T-helper 9 cell (primary cell): ENCODE measurements at places on chromosomes 16 and 17.

DNA sequence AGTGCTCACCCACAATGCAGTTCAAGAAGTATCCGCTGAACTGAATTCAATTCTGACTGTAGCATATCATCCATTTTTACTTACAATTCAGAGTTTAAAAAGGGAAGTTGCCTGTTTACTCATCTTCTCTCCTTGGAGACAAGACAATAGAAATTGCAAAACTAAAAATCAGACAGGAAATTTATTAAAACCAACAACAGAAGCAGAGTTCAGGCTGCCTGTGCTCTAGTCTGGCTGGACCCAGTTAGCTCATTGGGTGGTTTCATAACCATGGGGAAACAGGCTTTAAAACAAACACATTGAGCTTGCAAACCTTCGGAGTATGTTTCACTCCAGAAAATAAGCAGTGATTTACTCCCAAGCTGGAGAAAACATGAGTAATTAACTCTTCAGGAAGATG is 321.4 kb downstream of the GRIN2A start:
- no peak for DNase-seq

DNA sequence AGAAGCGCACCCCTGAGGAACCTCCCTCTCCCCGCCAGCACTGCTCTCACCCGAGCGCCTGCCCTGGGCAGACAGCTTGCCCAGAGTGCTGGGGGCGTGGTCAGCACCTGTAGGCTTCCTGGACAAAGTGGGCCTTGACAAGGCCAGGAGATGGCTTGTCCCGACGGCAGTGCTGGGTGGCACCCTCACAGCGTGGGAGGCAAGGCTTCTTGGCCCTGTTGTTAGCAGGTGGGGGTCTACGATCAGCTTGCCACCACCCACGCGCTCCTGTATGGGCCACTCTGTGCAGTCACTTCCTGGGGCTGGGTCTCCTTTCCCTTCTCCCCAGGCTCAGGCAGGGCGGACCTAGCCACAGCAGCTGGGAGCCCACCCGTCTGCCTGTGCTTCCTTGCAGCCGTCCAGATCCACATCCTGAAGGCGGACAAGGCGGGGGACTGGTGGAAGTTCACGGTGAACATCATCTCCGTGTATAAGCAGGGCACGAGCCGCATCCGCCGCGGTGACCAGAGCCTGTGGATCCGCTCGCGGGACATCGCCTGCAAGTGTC is 218.0 kb downstream of the NTN1 start:
- DNase-seq, result no peak

DNA sequence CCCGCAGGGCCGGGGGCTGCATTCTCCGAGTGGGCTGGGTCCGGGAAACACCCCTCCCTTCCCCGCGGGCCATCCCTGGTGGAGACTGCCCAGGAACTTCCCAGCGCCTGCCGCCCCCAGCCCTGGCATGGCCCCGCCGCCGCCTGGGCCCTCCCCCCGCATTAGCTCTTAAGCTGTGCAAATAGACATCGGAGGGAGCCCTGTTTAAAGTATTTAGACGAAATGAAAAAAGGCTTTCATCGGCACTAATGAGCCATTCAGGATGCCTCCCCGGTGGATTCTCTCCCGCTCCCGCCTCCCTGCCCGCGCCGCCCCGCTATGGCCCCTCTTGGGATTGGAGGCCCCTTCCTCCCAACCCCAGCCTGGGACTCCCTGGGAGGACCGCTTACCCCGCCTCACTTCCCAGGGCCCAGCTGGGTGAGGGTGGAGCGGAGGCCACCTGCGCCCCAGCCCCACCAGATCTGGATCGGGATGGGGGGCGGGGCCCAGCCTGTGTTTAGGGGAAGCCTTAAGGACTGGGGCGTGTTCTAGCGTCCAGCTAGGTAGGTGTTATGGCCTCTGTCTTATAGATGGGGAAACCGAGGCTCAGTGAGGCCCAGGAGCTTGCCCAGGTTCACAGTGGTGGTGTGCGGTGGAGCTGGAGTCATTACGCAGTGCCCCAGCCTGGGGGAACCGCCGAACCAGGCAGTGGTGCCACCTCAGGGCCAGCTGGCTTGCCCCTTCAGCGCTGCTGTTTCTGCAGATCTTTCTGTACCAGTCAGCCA is 19.7 kb downstream of the SEZ6 start:
- DNase-seq, result no peak

DNA sequence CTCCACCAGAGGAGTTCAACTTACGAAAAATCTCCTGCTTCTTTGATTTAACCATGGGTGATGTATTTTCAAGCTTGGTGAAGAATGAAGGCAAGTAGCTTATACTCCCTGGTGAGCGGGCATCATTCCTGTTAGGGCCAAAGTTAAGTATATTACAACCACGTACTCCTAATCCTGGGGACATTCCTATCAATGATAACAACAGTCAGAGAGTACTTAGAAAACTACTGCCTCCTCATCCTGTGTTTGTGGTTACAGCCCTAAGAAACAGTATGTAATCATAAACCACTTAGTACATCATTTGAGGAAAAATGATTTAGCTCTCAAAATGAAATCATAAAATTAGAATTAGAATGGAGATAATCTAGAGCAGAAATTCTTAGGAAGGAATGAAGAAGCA is 47.3 kb downstream of the TTC19 start:
- no peak for DNase-seq

- no peak for DNase-seq
These were observed 13.6 kb upstream of the DHRS7B start for GRCh38 chr17:21113049-21113690.

- no peak for DNase-seq
These were observed 4.1 kb downstream of the RAP1GAP2 start for GRCh38 chr17:2800367-2800766.

DNA sequence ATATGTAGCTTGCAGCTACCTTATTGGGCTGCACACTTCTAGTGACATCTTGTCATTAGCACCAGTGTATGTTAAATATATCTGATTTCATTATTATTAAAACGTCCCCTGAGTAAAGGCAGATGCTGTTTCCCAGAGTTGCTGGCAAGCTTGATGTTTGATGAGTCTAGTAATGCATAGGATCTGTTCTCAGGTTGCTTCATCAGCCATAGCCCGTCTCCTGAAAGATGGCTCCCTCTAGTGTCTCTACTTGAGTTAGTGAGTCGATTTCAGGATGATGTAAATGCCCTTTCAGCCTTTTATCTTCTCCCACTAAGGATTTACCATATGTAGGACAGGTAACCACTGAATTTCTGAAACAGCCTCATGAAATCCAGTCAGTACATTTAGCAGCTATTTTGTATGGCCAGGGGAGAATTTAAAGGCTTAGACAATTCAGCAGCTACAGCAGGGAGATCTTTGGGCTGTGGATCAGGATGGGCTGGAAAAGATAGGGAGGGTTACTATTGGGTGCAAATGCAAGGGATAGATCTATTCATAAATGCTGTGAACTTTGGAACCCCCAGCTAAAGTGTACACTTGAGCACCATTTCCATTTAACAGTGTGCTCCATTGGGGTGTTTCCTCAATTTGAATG is 376.3 kb downstream of the CNTNAP4 start:
- DNase-seq, result no peak

- no peak for DNase-seq
These were observed 41.5 kb upstream of the MED9 start for GRCh38 chr17:17435323-17435722.

GRCh38 chr17:2024572-2025219 is 438 bp downstream of the RTN4RL1 start:
- DNase-seq, result no peak

GRCh38 chr17:3571043-3571900 is 13.7 kb upstream of the TRPV3 start:
- no peak for DNase-seq

GRCh38 chr16:58041628-58041955 is 16.0 kb downstream of the MMP15 start:
- DNase-seq, result no peak

- DNase-seq, result no peak
These were observed 132.3 kb downstream of the TRIM37 start for GRCh38 chr17:58974354-58974753.

- DNase-seq, result no peak
These were observed 2.2 kb downstream of the PLA2G15 start for GRCh38 chr16:68247400-68247799.

DNA sequence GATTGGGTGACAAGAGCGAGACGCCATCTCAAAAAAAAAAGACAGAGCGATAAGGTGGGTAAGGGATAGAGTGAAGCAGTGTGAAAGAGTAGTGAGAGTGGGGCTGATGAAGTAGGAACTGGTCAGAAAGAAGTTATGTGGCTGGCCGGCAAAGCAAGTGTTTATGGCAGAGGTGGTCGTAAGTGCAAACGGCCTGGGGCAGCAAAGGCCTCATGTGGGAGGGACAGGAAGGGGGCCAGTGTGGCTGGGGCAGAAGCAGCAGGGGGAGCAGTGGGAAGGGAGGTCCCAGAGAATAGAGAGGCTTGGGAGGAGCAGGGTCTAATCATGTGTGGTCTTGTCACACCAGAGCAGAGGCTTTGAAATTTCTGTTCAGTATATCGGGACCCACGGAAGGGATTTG is 186.2 kb downstream of the HS3ST3B1 start:
- no peak for DNase-seq

- DNase-seq, result no peak
These were observed 1736.4 kb downstream of the TP53TG3F start for GRCh38 chr16:35195864-35196216.

GRCh38 chr17:17503566-17504130 is 7.5 kb upstream of the RASD1 start:
- no peak for DNase-seq

DNA sequence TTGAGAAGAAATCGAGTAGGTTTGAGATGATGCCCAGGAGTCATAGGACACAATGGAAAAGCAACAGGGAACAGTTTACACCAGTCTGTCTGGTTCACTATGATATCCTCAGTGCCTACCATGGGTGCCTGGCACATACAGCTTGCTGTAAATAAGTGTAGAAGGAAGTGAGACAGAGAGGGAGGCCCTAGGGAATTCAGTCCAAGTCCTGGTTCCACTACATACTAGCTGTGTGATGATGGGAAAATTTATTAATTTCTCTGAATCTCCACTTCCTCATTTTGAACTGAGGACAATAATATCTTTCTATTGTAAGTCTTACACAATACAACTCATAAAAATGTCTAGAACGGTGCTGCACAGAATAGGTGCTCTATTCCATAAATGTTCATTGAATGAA is 53.3 kb upstream of the LYRM9 start:
- DNase-seq, result no peak

DNA sequence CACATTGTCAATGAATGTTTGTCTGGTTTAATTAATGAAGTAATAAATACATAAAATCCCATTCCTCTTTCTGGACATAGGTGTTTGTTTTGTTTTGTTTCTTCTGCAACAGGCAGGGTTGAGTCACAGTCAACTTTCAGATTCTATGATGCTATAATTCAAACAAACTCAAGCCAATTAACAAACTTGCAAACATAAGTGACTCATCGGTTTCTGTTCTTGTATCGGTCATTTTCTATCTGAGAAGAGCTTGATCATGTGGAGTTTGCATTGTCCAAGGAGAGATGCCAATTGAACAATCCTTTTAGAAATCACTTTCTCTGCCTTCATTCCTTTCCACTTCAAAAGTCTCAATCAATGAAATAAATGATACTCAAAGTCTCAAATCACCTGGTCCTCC is 294.2 kb upstream of the C16orf82 start:
- DNase-seq, result no peak

DNA sequence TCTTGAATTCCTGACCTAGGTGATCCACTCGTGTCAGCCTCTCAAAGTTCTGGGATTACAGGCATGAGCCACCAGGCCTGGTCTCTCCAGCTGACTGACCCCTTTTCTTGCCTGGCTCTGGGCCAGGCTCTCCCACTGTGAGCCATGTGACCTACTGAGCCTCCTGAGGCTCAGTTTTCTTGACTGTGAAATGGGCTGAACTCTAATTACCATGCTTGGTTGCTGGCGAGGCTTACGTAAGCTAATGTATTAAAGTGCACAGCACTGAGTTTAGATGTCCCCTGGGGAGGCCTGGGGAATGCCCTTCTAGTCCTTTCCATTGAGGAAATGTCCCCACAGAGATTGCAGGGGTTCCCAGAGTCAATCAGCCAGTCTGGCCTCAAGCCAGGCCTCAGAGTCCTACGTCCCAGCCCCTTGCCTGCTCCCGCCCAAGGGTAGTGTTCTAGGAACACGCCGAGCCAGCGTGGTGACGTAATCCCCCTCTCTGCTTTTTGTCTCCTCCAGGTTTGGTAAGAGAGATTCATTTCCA is 45.8 kb upstream of the LGALS9 start:
- no peak for DNase-seq

DNA sequence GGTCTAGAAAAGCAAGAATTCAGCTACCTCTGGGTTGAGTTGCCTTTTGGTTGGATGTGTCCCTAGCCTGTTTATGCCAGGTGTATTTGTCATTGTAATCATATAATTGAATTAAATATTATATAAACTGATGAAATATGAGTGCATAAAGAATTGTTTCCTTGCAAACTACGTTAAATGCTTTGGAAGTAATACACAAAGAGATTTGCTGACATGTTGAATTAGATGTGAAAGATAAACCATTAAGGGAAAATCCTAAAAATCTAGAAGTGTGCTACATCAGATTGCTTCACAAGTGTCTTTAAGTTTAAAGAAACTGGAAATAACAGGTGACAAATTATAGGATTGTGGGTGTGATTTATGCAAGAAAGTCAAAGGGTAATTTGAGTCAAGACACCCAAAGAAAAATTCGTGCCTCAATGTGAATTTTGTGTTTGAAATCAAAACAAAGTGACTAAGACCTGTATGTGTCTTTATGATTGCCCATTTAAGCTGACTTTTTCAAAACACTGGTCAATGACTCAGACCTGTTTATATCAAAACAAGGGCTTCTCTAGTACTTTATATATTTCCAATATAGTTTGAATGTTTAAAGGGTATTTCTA is 5.1 kb upstream of the PYY start:
- no peak for DNase-seq

- no peak for DNase-seq
These were observed 27.0 kb downstream of the CBFB start for GRCh38 chr16:67055712-67056487.

GRCh38 chr16:71542377-71542776 is 16.2 kb downstream of the CHST4 start:
- peak; percentile 49 for DNase-seq

DNA sequence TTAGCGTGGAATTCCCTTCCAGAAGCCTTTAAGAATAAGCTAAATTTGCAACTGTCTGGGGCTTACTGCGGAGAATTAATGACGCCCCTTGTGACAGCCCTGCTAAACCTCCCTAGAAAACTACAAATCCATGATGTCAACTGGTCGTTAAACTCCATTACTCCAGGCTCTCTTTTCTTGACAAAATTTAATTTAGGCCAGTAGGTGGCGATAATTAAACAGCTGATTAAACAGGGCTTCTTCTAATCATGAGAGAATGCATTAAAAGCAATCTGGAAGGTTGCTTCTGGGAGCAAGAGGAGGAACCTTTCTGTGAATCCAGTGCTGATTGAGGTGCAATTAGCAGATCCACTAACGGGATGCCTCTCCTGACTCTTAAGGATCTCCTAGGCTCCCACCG is 8.1 kb upstream of the NLRP1 start:
- no peak for DNase-seq
